ENCODE measurements at places on chromosomes 2 and 18. TPM values are rescaled to one million over a fixed set of nuclear protein-coding genes. Genes with fewer than 3 reads are reported as not detected.

DNA sequence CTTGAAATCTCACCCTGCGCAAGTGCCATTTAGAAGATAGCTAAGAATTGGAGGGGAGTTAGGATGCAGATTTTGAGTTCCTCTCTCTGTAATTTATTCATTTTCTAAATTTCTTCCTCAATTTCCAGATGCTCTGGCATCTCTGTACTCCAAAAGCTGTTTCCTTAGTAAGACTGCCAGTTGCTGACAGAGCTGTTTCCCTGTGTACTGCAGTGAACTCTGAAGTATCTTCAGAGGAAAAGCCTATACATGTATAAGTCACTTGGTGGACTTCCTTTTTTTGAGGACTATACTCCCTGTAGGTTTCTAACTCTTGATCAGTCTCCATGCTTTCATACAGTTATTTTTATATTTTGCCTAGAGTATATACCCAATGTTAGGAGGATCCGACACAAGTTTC, 1.5 kb upstream of the RESP18 start:
- DNase-seq: no peak

DNA sequence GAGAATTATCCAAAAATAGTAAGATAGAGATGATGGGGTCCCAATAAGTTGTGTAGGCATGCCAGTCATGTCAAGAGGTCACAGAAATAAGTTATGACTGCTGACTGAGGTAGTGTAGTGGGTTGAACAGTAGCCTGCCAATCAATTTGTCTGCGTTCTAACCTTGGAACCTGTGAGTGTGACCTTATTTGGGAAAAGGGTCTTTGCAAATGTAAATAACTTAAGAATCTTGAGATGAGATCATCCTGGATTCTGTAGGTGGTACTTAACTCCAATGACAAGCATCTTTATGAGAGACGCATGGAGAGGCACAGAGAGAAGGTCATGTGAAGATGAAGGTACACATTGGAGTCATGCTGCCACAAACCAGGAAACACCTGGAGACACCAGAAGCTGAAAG, 31.0 kb downstream of the ACVR1 start:
- DNase-seq: no peak

- DNase-seq: no peak
Observed at GRCh38 chr2:175742367-175742766, 259.7 kb downstream of the LNPK start.

- DNase-seq: no peak
Observed at GRCh38 chr2:223050188-223050587, 1.8 kb upstream of the KCNE4 start.

ABCG8 gene
- not detected for total RNA-seq

SKOR2 gene
- not detected for total RNA-seq

Measured in activated T-helper 1 cell treated with anti-CD3 and anti-CD28 coated beads, Interleukin-12 subunit alpha, Interleukin-12 subunit beta, Interleukin-2, Interleukin-4 antibody, amounts not matched to agents 30 ng/mL and 10 ng/mL and 1 ng/mL, durations not matched to agents 14 hours and 24 hours and 36 hours (primary cell).